Activated CD8-positive, alpha-beta memory T cell treated with anti-CD3 and anti-CD28 coated beads for 4 hours (primary cell): ENCODE measurements at places on chromosomes 16 and 17.

- no peak for DNase-seq
Measured at GRCh38 chr16:48636521-48636920, 26.5 kb upstream of the N4BP1 start.

DNA sequence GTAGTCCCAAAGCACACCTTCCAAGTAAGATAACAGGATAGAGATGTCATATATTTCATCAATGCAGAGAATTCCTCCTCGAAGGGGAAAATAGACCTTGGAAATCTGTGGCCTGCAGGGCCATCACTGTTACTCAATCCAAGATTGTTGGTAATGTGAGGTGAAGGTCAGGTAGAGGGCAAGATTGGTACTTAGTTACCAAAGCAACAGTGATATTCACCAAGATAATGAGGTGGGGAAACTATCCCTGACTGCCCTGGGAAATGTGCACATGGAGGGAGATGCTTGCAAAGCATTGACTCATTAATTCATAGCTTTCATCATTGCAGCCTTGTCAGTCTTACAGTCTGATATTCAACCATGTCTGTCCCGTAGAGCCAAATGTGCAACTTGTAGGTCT is 234.1 kb upstream of the MON1B start:
- DNase-seq, result no peak

GRCh38 chr17:38881600-38882191 is 11.8 kb downstream of the LASP1 start:
- no peak for DNase-seq

DNA sequence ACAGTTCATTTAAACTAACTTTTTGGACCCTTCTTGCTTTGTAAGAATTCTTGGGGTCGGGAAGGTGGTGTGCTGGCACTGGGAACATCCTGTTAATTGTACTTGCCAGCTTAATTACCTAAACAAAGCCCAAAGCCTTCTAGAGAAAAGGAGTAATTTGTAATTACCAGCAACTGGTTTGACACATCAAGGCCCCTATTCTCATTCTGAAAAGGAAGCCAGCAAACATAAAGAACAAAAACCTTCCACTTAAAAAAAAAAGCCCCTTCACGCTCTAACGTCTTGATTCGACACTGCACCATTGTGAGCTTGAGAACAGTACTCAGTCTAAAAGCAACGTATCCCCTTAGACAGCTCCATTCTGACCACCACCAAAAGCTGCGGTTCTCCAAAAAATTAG is 74.7 kb upstream of the RPH3AL start:
- no peak for DNase-seq

- DNase-seq, result peak; percentile 70
Measured at GRCh38 chr16:81035398-81035974, at the start of gene ATMIN. Gene ATMIN, plus strand, starts transcription at chr16:81035842. Its CDS starts 29 bp downstream, at chr16:81035871.

DNA sequence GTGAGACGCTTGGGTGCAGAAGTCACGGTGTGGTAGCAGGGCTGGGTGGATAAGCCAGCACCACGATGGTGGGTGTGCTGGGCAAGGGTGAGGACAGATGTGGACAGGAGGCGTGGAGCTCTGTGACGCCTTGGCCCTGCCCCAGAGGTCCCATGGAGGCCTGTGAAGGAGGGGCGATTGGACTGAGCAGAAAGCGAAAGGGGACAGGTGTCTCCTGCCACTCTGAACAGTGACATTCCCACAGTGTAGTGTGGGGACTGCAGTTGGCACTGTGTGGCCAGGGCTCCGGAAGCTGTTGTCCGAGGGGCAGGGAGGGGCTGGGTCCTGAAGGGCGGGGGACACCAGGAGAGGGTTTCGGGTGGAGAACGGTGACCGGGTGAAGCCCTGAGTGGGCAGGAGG is 7.3 kb downstream of the TBC1D24 start:
- DNase-seq, result no peak

GRCh38 chr17:68257934-68258333 is 10.1 kb downstream of the AMZ2 start:
- no peak for DNase-seq

DNA sequence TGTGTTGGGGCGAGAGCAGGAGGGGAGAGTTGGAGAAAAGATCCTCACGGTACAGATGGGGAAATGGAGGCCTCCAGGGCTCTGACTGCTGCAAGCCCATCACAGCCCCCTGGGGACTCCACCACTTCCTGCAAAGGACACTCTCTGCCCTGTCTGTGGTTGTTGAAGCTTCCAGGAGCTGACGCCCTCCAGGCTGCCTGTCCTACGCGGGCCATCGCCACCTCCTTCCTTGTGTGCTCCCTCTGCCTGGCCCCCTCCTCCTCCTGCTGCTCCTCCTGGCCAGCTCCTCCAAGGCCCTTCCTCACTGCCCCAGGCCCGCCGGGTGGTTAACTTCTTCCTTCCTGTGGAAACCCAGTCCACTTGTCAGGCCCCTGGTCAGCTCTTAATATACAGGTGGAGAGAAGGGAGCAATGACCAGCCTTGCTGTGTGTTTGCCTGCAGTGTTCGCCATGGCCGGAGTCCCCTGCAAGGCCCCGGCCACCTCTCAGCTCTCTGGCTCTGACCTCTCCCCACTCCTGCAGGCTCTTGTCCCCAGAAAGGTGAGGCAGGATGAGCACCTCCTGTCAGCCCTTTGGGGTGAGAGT is 18.4 kb upstream of the STAC2 start:
- no peak for DNase-seq

GRCh38 chr16:30429418-30429677 is 482 bp downstream of the DCTPP1 start:
- no peak for DNase-seq
